Aorta (tissue), 5 donors: ENCODE measurements at places on chromosomes 6 and 20. TPM values are rescaled to one million over a fixed set of nuclear protein-coding genes. Genes with fewer than 3 reads are reported as not detected.
A peak's percentile ranks its signal among the peaks of the same experiment; 100 is the strongest.

DNA sequence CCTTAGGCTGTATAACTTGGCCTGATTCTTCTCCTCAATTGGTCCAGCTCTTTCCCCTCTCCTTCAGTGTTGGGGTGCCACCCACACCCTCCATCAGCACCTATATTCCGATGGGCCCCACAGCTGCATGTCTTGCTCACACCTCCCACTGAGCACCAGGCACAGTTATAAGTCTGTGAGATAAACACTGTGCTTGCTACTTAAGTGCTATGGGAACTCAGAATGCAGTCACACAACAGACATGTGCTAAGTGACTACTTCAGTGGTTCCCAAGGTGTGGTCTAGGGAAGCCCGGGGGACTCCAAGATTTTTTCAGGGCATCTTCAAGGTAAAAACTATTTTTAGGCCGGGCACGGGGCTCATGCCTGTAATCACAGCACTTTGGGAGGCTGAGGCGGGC lies 7.3 kb downstream of the ZC3H12D start:
- no peak for DNase-seq

DNA sequence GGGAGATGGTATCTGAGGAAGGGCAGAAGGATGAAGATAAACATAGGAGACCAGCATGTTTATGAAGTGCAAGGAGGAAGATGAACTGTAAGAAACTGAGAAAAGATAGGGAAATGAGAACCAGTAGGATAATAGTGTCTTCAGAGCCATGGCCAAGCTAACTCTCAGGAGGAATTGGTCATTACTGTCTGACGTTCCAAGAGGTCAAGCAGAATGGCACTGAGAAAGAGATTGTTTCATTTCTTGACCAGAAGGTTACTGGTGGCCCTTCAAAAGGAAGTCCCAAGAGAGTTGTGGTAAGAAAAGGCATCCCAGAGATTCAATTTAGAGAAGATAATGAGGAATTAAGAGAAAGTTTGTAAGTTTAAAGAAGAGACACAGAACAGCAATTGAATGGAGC lies 47.5 kb downstream of the EYA4 start:
- DNase-seq, result no peak

DNA sequence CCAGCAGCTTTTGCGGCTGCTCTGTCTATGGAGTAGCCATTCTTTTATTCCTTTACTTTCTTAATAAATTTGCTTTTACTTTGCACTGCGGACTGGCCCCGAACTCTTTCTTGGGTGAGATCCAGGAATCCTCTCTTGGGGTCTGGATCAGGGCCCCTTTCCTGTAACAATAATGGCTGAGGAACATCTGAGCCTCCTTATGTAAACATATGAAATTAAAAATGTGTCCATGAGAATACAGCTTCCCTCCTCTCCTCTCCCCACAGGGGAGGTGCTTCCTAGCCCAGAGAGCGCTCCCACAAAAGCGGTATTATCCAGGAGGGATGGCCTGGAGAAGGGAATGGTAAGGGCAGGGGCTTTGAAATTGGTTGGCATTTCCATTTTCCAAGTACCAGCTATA lies 81.1 kb downstream of the PSMG4 start:
- no peak for DNase-seq

DNA sequence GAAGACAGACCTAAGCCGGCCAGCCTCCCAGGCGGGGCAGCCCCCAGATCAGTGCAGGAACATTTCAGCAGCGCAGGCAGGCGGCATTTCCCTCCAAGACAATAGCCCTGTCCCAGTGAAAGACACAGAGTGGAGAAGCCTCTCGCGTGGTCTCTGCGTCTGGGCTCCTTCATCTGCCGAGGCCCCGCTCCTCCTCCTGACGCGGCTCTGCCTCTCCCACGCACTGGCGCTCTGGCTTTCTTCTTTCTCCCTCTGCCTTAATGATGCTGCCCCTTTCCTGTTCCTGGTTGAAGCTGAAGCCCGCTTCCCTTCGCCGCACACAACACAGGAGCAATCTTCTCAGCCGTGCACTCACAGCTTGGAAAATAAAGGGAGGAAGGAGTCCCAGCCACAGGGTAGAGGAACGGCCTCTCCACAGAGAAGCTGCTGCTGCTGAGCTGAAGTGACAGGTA lies 347.5 kb downstream of the CDH4 start:
- no peak for DNase-seq

GRCh38 chr6:127124680-127125079 lies 6.2 kb downstream of the RSPO3 start:
- DNase-seq, result no peak

DNA sequence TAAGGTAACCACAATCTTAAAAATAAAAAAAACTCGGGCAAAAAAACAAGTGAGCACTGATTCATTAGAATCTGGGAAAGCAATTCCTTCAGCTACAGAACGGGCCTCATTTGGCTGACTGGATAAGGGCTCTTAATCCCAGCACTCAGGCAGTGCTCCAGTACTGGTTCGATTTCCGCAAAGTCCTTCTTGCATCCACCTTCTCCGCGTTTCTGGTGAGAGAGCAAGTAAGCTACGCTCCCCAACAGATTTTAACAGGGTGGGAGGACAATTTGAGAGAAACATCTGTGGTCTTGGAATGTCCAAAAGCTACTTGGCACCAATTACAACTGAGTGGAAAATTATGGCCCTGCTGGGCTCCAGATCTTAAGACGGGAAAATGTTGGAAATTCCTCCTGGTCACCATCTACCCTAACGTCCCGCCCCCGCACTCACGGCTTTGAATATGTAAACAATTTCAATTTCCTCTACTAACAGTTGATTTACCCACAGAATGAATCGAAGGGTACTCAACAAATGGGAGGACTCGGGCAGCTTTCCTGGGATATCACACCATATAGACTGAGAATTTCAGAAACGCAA lies 18.1 kb upstream of the ZSCAN9 start:
- no peak for DNase-seq

Gene SCRT2
- total RNA-seq, result not detected

DNA sequence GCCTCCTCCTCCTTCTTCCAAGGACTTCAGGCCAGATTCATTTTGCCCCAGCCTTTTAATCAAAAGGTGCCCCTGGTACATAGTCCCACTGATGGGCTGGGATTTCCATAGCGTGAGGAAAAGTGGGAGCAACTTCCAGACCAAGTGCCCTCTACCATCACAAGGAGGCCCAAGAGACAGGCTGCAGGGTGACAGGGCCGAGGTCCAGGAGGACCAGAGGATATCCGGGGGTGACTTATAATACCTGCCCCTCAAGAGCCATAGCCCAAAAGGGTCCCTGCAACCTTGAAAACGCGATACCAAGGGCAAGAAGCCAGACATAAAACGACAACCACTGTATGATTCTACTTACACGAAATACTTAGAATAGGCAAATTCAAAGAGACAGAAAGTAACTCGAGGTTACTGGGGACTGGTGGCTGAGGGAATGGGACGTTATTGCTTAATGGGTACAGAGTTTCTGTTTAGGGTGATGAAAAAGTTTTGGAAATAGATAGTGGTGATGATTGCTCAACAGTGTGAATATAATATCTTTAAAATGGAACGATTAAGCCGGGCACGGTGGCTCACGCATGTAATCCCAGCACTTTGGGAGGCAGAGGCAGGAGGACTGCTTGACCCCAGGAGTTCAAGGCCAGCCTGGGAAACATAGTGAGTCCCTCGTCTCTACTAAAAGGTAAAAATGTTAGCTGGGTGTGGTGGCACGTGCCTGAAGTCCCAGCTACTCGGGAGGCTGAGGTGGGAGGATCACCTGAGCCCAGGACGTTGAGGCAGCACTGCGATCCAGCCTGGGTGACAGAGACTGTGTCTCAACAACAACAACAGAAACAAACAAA lies 71.9 kb downstream of the NOL4L start:
- no peak for DNase-seq

Gene RAB23
- 59.2 TPM for total RNA-seq

DNA sequence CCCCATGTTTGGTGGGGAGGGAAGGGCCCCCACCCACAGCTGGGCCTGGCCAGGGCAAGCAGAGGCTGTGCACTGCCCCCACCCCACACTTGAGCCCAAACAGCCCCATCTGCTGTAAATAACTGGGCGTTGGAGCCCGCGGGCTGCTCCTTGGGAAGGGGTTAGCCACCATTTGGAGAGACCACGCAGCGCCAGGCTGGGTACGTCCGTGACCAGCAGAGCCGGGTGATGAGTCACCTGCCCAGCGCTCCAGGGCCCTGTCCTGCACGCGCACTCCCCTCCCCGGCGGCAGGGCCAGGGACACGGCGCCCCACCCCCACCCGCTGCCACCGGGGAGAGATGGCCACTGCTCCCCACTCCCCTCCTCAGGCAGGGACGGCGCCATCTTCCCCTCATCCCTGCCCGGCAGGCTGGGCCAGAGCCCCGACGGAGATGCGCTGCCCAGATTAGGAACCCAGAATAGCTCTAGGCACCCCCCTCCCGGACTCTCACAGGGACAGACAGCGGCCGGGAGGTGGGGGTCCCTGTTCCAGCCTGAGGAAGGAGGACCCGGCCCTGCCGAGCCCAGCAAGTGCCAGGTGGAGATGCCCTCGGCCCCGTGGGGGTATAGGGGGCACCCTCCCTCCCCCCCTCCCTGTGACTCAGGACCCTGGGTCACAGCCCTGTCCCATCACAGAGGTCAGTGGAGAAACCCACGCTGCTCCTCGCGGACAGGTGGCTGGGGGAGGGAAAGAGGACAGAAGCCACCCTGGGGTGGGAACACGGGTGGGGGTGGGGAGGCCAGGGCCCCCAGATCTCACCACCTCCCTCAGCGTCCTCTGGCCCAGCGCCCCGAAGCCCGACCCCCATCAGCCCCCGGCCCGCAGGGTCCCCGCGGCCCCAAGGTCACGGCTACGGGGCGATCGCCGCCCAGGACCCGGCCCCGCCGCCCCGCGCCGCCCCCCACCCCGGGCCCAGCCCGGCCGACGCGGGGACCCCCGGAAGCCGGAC lies 642 bp downstream of the EEF1A2 start:
- peak; percentile 82 for DNase-seq

DNA sequence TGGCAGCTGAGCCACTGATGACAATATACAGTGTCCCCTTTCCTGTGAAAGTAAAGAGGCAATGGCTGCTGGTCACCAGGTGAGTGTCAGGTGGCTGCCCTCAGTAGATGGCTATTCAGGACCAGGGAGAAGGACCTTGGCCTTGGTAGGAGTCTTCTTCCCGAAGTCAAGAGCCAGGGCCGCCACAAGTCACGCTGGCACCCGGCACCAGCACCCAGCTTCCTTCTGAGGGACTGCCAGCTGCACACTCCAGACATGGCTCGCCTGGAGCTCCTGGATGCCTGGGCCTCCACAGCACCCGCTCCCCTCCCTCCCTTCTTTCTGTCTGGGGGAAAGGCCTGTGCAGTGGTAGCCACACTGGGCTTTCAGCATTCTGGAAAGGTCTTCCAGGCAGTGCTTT lies 126.9 kb downstream of the TMEM242 start:
- no peak for DNase-seq

Gene FNDC11
- total RNA-seq, result not detected

- no peak for DNase-seq
Observed at GRCh38 chr6:127182501-127182900, 64.0 kb downstream of the RSPO3 start.

Gene ZSCAN23
- total RNA-seq, result 4.5 TPM

DNA sequence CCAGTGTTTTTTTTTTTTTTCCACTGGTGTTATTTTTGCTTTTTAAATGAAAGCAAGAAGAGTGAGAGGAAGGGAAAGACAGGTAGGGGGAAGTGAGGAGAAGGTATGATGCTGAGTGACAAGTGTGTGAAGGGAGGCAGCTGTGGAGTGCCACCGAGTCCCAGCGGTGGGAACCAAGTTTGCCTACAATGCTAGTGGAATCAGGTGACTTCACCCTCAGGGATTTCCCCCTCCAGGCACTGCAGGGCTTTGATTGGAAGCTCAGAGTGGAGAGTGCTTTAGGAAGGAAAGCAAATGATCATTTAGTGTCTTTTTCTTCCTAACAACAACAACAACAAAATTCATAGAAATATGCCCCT lies 120.5 kb upstream of the ENPP5 start:
- DNase-seq, result no peak

DNA sequence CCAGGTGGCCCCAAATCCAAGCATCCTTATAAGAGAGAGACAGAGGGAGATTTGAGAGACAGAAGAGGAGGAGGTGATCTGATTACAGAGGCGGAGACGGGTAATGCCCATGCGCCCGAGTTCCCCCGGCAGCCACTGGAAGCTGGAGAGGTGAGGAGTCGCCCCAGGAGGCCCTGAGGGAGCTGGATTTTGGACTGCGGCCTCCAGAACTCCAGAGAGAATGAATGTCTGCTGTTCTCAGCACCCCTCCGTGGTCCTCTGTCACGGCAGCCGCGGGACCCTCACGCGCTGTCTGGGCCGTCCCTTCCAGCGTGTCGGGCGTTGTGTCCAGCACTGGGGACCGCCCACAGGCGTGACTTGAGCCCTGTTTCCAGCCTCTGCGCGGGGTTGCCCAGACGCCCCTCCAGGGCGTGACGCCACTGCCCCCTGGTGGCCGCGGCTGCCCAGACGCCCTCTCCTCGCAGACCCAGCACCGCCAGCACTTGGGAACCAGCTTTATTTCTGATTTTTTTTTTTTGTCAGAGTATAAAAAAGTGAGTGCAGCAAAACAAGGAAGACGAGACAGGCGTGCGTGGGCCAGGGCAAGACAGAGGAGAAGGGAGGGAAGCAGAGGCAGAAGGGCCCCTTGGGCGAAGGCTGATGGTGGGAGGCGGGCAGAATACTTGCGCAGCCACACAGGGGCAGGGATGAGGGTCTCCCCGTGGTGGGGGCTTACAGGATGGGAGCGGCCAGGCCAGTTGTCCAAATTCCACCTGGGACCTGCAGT lies 4.1 kb upstream of the ZNF512B start:
- peak; percentile 93 for DNase-seq

Gene MYH7B
- total RNA-seq, result 0.88 TPM

GRCh38 chr6:30684386-30685156 lies 1.9 kb downstream of the PPP1R18 start:
- DNase-seq, result peak; percentile 79

DNA sequence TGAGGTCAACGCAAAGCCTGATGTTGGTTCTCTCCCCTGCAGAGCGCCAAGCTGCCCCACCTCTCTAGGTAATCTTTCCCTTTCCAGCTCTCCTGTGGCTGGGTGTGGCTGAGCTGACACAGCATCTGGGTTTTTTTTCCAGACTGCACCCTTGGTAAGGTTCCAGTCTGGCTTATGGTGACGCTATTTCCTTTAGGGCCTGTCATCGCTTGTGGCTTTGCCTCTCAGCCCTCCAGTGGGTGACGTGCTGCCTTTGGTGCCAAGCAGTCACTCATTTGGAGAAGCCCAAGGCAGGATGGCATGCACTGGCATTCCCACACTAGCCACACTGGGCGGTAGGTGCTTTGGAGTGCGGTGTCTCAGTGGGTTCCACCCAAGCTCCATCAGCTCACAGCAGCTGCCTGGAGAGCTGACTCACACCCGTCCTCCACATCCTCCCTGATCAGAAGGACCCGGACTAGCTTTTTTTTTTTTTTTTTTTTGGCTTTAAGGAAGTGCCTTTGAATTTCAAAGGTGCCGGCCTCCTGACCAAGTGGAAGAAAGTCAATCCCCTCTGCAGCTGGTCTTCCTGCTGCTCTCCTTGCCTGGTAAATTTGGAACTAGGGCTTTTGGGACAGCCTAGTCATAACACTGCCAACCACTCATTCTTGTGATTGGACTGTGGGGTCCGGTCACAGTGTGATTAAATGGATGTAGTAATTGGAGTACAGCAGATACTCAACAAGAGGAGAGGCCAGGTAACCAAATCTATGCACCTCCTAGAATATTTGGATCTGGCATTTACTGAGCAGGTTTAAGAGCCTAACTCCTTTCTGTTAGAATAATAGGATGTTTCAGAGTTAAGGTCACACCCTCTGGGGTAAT lies 153.6 kb downstream of the CD83 start:
- DNase-seq, result no peak

Gene PSMA7
- total RNA-seq, result 136 TPM

GRCh38 chr6:53327017-53327395 lies 21.7 kb downstream of the ELOVL5 start:
- DNase-seq, result no peak

- no peak for DNase-seq
Observed at GRCh38 chr6:5206920-5207561, 53.7 kb downstream of the LYRM4 start.

- DNase-seq, result no peak
Observed at GRCh38 chr20:51385646-51386530, 156.6 kb downstream of the NFATC2 start.
